Naive thymus-derived CD8-positive, alpha-beta T cell (primary cell): ENCODE measurements at places on chromosomes 11 and 22.
A peak's percentile ranks its signal among the peaks of the same experiment; 100 is the strongest.

DNA sequence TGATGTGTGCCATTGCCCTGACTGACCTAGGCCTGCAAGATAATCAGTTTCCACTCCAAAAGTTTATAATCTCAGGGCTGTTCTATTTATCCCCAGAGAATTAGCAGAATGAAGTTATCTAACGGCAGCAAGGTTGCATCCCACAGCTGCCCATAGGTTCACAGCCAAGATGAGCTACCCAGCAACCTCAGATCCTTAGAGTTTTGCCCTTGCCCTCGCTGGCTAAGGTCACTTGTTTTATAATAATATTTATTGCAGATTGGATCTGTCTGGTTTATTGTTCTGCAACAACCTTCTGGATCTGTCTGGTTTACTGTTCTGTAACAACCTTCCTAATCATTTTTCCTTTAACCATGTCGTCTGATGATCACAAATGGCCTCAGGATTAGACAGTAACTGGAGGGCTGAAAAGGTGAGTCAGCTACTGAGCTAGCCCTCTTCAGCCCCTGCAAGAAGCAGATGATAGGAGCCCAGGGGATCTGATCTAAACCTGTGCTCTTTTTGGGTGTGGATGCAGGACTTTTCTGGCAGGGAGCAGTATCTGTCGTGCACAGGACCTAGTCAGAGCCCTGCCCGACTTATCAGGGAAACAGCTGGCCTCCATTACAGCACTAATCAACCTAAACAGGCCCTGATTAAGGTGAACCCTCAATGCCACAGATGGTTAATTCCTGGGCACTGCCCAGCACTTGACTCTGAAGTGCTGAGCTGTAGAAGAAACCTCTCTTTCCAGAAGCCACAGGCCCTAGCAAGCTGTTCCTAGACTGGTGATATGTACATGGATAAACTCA, 642.9 kb upstream of the KIRREL3 start:
- no peak for DNase-seq

DNA sequence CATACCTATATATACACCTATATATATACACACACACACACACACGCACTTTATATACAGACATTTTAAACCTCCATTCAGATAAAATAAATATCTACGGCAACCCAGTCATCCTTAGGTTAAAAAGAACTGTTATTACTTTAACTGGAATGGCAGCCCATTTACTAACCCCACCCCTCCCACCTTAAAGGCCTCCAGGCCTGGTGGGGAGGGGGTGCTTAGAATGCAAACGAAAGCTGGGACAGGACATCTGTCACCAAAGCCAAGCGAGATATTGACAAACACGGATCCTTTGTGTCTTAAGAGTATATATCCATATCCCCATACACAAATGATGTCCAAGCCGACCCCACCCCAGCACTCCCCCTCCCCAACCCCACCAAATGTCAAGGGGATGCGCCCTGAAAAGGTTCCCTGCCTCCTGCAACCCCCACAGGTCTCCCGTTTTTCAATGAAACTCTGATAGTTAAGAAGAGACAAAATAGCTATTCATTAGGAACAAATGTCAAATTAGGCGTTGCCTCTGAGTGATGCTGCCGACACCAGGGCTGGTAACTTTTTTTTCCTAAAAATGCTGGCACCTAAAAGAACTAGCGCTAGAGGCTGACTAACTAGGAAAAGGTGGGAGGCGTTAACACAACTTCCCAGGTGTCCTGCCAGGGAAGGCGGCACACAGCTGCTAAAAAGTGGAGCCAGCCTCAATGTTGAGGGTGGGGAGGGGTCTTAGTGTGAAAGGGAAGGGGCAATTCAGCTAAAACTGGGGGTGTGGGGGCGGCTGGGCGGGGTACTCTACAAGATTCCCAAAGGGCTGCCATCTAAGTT, 5.6 kb downstream of the MN1 start:
- DNase-seq: no peak

DNA sequence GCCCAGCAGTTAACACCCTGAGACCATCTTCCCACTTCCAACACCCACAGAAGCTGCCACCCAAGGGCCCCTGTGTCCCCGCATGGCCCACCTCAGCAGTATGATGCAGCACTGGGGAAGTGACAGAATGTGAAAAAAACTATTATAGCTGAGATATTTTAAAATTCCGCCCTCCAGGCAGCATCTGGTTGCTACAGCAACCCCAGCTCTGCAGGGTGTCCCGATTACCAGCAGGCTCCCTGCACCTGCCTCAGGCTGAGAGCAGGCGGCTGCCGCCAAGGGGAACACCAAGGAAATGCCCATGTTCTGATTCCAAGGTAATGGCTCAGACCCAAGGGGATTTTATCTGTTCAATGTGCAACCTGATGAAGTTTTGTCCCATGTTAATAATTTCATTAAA, 10.5 kb upstream of the TMEM121B start:
- DNase-seq: no peak

DNA sequence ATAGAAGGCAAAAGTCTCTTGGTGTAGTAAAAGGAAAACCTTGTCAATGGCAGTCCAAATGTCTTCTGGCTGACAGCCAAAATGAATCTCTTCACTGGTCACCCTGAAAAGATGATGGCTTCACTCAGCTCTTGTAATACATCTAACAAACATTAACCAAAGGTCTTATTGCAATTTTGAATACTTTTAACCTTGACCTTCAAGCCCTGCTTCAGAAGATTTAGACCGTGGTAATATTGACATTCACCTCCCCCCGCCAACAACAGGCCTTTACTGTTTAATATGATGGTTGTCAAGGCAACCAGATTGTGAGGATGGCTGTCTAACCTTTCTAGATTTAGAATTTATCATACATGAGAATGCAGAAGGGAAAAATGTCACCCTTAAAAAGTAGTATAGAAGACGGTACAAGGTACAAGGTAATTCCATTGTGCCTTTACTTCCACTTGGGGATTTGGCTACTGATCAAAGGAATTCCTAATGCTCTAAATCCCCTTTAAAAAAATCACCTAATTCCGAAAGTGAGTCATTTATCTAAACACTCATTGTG, 342.3 kb downstream of the LARGE1 start:
- DNase-seq: no peak

- no peak for DNase-seq
These were observed 323.6 kb downstream of the AASDHPPT start for GRCh38 chr11:106400949-106401570.

GRCh38 chr11:117684731-117685130, 112.3 kb downstream of the DSCAML1 start:
- DNase-seq: no peak

GRCh38 chr22:43008509-43008908, 6.4 kb downstream of the PACSIN2 start:
- no peak for DNase-seq

DNA sequence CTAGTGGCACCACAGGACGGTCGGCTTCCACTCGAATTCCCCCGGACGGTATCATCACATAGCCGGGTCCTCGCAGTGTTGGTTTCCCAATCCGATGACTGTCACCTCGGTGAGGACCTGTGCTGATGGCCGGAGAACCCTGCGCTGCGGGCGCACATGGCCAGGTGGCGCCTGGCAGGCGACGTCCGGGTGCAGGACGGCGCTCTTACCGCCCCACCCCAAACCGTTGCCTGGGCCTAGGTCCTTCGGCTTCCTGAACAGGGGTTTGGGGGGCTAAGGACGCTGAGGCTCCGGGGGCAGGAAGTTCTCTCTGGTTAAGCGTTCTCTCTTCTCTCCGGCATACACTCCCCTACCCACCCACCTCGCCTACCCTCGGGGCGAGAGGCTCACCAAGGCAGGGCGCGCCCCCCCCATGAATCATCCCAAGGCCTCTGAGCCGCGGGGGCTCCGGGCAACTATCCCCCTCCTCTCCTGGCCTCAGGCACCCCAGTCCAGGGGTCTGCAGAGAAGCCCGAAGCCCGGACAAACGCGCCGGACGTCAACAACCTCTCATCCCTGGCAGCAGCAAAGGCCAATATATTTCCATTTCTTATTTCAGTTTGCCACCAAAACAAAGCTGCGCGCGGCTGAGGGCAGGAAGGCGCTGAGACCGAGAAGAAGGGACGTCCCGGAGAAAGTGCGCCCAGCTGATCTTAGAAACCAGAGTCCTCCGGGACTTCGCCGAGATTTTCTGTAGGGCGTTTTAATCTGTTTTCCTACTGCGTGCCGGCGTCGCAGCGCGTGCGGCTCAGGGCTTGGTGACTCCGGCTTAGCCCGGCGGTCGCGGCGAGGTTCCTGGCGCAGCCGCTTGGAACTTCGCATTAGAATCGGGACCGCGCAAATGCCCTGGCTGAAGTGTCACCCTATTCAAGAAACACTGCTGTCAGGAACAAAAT, 5.6 kb downstream of the ALX4 start:
- DNase-seq: no peak

- DNase-seq: peak; percentile 86
These were observed 28.2 kb downstream of the KCTD17 start for GRCh38 chr22:37079668-37080171.

DNA sequence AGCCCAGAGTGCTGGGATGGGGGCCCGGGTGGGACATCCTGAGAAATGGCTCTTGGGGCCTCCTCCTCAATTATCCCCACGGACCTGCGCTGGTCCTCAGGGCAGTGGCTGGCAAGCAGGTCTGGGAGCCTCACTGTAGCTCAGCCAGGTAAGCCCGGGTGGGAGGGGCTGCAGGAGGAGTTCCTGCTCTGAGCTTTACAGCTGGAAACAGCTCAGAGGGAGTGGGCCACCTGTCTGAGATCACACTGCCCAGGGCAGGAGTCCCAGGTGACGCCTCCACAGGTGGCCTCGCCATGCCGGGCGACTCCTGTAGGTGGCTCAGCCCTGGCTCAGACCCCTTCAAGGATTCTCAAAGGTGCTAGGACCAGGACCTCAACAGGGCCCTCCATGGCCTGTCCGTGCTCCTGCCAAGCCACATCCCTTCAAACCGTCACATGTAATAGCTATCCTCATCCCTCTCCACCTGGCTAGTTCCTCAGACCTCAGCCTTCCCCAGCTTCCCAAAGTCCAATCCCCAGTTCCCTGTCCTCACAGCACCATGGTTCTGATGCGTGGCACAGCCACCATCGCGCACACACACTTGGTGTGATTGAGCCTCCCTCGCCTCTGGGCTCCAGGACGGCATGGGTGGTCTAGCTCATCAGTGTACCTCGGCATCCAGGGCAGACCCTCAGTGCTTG, 3.6 kb upstream of the TSSK2 start:
- no peak for DNase-seq

GRCh38 chr22:24543185-24543601, 11.7 kb downstream of the GUCD1 start:
- no peak for DNase-seq

DNA sequence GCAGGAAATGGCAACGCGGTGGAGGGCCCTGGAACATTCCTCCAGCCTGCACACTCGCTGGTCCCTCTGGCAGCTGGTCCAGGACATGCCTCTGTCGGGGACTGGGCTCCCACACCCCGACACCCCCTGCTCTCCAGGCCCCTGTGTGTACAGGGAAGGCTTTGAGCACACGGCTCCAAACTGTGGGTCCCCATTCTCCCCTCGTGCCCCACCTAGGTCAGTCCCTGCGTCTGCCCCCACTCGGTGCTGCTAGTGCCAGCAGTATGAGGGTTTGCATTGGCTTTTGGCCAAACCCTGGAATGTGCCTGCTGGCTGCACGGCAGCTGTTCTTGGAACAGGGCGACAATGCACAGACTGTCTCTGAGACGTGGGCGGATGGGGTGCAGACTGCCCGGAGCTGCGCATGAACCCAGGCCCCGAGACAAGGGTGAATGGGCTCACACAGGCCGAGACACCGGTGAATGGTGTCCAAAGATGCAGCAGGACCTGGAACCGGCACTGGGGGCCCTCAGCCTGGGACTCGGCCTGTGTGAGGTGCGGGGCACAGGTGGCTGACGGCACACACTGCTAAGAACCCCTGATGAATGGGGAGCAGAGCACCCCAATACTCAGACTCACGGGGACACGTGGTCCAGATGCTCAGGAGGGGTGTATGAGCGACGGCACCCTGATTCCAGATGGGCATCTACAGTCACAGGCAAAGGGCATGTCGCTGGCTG, 7.5 kb upstream of the SYT8 start:
- no peak for DNase-seq

DNA sequence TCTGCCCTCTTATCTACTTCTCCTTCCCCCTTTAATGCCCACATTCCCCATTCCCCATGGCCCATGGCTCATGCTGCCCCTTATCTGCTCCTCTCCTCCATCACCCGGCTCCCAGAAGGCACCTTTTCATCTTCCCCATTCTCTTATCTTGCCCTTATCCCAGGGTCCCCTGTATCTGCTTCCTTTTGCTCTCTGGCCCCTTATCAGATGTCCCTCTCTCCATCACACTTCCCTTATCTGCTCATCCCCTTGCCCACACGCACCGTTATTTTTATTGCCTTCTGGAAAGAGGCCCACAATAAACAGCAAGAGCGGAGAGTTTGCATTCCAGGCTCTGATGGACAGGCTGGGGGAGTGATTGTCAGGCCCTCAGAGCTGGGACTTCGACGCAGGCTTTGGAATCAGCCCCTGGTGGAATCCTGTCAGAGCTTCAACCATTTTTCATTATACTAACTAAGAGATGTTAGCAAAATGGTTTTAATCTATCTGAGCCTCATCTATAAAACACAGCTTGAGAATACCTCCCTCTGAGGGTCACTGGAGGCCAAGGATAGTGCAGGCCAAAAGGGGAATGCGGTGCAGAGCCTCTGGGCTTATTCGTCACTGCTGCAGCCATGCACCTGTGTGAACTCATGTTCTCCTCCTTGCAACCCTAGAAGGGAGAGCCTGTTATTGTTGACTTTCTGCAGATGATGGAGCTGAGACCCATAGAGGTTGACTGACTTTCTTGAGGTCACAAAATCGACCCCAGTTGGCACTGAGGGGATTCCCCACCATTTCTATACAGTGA, 37.0 kb upstream of the LRRC55 start:
- no peak for DNase-seq

DNA sequence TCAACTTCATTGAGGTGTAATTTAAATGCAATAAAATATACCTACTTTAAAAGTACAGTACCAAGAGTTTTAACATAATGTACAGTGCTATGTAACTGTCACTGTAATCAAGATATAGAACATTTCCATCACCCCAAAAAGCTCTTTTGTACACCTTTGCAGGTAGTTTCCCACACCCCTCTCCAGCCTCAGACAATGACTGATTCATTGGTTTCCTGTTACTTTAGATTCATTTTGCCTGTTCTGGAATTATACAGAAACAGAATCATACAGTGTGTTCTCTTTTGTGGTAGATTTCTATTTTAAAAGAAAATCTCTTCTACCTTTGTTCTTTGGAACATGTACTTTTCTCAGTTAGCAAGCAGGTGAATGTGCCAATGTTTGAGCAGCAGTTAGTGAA, 38.2 kb downstream of the SHISA8 start:
- DNase-seq: no peak

- no peak for DNase-seq
These were observed 18.4 kb downstream of the TMEM135 start for GRCh38 chr11:87056091-87056490.

GRCh38 chr22:29658176-29658575, 54.7 kb downstream of the NF2 start:
- no peak for DNase-seq
